ENCODE measurements at places on chromosomes 12 and 14. TPM values are rescaled to one million over a fixed set of nuclear protein-coding genes. Genes with fewer than 3 reads are reported as not detected.

Gene NINJ2
- total RNA-seq, result 0.69 TPM

Gene SPIC
- not detected for total RNA-seq

Gene TTC6
- total RNA-seq, result 0.29 TPM

Gene LGALS3
- 177 TPM for total RNA-seq

Gene INHBC
- total RNA-seq, result not detected

Gene BCAT1
- total RNA-seq, result 10.7 TPM

Gene NOXRED1
- 0.07 TPM for total RNA-seq

Gene DPY19L2
- total RNA-seq, result 1.9 TPM

Gene KCNJ8
- 0.22 TPM for total RNA-seq

Gene BCL2L14
- total RNA-seq, result not detected

Gene ABCD4
- total RNA-seq, result 32.6 TPM

Gene SELPLG
- 0.97 TPM for total RNA-seq

Gene NUP107
- total RNA-seq, result 80.9 TPM

Gene SIX6
- total RNA-seq, result not detected

All from A549 treated with Hydrocortisone at 1 μM for 4 hours (cell line).